ENCODE measurements at places on chromosomes 11 and 22.

DNA sequence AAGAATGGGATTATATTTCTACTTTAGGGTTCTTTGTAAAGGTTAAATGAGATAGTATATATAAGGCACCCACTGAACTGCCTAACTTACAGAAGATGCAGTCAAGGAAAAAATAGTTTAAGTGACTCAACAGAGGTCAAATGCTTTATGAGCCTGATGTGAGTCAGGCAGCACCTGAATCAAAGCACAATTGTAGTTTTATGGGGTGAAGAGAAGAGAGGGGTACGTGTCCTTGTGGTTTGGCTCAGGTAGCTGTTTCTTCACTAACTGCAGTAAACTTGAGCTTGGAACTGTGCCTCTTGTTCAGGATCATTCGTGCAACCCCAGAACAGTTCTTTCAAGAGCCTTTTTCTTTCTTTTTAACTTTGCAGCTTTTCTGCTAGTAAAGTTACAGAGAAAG is 125.2 kb upstream of the SPON1 start:
- no peak overlapping the region for H3K4me3 ChIP-seq
- H3K27ac ChIP-seq, result no peak overlapping the region
- no peaks in the 10 kb centered on the region for H3K36me3 ChIP-seq
- no peak for DNase-seq
- H3K4me1 ChIP-seq, result no peaks in the 10 kb centered on the region

- H3K27ac ChIP-seq, result no peak overlapping the region
- no peaks in the 10 kb centered on the region for H3K27me3 ChIP-seq
- H3K4me3 ChIP-seq, result no peak overlapping the region
These were observed 30.6 kb downstream of the CAPN1 start for GRCh38 chr11:65212226-65212801.

DNA sequence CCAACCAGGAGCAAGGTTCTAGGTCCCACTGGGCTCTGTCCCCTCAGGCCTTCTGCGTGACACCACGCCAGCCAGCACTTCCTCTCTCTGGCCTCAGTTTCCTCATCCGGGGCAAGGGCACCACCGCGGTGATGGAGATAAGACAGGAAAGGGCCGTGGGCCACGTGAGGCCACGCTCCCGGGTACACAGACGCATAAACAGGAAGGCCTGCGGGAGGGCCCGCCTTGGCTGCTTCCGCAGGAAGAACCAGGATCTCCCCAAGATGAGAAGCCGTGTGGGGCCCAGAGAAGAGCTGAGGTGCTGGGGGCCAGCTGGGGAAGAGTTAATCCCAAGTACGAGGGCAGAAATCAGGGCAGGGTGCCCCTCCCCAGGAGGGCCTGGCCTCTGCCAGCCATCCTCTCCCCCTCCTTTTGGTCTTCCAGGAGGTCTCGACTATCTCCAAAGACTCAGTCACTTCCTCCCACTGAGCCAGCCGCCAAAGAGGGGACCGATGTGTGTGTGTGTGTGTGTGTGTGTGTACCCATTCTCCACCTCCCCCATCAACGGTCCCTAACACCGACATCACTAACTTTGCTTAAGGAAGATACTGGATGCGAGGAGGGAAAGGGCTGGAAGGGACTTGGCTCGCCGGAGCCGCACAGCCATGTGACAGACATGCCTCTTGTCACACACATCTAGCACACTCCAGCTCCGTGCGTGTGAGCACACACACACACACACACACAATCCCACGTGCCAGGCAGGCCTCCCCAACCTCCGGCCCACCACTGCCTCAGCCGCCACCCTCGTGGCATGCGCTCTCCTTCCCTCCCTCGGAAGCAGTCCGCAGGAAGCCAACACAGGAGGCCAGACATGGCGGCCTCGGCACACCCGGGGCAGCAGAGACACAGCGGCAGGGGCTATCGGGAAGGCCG is 1.4 kb downstream of the MFNG start:
- H3K4me3 ChIP-seq, result peak overlapping the region; percentile 85
- peaks cover 68% of the 10 kb centered on the region for H3K4me1 ChIP-seq
- H3K36me3 ChIP-seq, result peaks cover 27% of the 10 kb centered on the region
- no peaks in the 10 kb centered on the region for H3K27me3 ChIP-seq
- peak overlapping the region; percentile 85 for H3K27ac ChIP-seq
- DNase-seq, result peak; percentile 84

DNA sequence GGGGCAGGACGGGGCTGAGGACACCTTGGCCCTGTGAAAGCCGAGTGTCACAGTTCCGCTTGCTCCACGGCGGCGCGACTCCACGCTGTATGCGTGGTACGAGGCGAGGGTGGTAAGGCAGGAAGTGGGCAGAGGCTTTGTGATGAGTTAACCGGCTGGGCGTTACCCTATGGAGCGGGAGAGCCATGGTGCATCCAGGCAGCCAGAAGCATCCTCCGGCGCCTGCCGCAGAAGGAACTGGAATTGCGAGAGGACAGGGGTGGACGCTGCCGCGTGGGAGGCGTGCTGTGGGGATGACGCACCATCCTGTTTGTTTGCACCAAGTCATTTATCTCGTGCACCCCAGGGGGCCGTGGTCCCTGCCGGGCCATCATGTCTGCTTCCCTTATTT is 643.9 kb downstream of the BRD1 start:
- no peak for DNase-seq
- H3K4me1 ChIP-seq, result no peaks in the 10 kb centered on the region
- H3K27me3 ChIP-seq, result no peaks in the 10 kb centered on the region
- no peak overlapping the region for H3K27ac ChIP-seq

DNA sequence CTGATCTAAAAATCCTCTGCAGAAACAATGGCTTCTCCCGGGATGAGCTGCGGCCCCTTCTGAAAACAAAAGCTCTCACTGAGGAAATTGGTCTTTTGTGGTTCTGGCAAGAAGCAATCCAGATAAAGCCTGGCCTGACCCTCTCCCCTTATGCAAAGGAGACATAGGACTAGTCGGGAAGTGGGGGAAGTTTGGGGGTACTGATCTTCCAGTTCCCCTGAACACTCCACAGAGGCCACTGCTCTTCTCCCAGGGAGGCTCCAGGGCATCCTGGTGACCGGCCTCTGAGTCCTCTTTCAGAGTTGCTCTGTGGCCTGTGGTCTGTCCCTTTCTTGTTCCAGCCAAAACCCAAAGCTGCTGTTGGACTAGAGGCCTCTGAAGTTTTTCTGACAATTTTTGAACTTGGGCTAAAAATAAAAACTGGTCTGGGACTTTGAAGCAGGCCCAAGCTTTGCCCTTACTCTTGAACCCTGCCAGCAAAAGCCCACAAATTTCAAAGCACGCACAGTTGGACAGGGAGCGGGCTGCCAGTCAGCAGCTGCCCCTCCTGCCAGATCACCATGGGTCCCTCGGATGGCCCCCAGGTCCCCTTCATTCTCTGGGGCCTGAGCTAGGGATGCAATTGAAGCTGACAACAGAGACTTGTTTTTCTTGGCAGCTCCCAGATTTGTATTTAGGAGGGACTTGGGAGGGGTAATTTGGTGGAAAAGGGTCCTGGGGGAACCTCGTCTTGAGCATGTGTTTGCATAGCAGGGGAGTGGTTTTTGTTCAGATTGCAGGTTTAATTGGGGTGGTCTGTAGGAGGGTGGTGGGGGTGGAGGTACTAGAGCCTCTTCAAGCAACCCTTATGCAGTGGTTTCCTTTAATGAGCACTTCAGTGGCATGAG is 381.6 kb upstream of the CADM1 start:
- no peaks in the 10 kb centered on the region for H3K27me3 ChIP-seq
- H3K4me3 ChIP-seq, result no peak overlapping the region
- no peak overlapping the region for H3K27ac ChIP-seq
- no peaks in the 10 kb centered on the region for H3K36me3 ChIP-seq
- no peak for DNase-seq

DNA sequence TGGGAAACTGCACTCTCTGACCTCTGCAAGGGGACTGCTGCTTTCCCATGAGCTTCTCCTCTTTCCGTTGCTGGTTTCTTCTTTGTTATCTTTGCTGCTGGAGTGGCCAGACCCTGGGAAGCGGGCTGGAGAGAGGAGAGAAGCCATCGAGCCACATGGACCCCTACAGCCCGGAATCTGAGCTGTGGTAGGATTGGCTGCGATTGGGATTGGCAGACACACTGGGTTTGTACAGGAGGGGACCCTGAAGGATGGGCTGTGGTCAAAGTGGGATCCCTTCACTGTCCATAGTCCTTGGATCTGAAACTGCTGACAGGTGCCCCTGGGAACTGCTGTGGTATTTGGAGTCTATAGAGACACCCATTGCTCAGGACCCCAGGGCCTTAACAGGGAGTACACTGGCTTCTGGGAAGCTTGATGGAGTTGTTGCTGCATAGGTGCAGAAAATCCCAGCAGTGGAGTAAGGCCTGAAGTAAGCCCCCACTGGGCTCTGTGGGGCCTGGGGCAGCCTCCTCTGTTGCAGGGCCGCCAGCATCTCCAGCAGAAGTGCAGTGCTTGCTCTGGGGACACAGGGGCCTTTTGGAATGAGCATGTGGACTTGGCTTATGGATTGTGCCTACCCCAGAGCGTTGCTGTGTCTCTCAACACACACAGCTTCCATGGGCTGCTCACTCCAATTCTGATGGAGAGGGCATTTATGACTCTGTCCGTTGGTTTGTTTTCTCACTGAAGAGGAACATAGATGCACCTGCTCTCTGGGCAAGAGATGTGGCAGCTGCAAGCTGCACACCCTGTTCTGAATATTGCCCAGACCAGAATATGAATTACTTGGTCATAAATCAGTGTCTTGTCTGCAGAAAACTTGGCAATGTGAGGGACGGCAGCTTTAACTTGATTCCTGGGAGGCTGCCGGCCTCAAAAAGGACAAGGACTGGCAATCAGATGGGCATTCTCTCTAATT is 32.0 kb downstream of the BCR start:
- H3K27ac ChIP-seq, result no peak overlapping the region
- no peaks in the 10 kb centered on the region for H3K27me3 ChIP-seq
- H3K4me1 ChIP-seq, result peaks cover 55% of the 10 kb centered on the region
- H3K4me3 ChIP-seq, result no peak overlapping the region
- DNase-seq, result no peak

GRCh38 chr22:21041937-21042336 is 3.8 kb upstream of the LRRC74B start:
- H3K4me3 ChIP-seq, result no peak overlapping the region
- peaks cover 24% of the 10 kb centered on the region for H3K4me1 ChIP-seq
- no peaks in the 10 kb centered on the region for H3K27me3 ChIP-seq
- DNase-seq, result no peak

- no peaks in the 10 kb centered on the region for H3K36me3 ChIP-seq
- no peaks in the 10 kb centered on the region for H3K27me3 ChIP-seq
- H3K4me3 ChIP-seq, result no peak overlapping the region
- H3K4me1 ChIP-seq, result no peaks in the 10 kb centered on the region
These were observed 7.6 kb downstream of the CYB5R2 start for GRCh38 chr11:7665473-7666291.

- H3K4me1 ChIP-seq, result peaks cover 89% of the 10 kb centered on the region
- H3K36me3 ChIP-seq, result peaks cover 6% of the 10 kb centered on the region
- no peak overlapping the region for H3K27ac ChIP-seq
- H3K27me3 ChIP-seq, result no peaks in the 10 kb centered on the region
- no peak for DNase-seq
- no peak overlapping the region for H3K4me3 ChIP-seq
These were observed 42.2 kb downstream of the TMEM123 start for GRCh38 chr11:102410382-102410784.

DNA sequence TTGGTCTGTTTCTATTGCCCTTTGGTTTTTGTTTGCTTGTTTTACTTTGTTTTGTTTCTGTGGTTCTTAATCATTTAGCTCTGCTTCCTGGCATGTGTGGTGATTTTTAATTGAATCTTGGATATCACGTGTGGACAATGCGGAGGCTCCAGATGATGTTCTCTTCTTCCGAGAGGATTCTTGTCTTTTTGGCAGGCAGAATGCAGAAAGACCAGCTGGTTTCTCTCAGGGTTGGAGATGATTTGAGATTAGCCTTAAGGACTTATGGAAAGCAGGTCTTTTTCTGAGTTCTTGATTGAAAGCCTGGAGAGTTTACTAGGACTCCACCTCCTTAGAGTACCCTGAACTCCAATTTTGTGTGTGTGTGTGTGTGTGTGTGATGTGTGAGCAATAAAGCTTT is 21.0 kb upstream of the ANO1 start:
- no peaks in the 10 kb centered on the region for H3K4me1 ChIP-seq
- H3K27me3 ChIP-seq, result no peaks in the 10 kb centered on the region
- no peak for DNase-seq
- no peaks in the 10 kb centered on the region for H3K36me3 ChIP-seq
- H3K4me3 ChIP-seq, result no peak overlapping the region

DNA sequence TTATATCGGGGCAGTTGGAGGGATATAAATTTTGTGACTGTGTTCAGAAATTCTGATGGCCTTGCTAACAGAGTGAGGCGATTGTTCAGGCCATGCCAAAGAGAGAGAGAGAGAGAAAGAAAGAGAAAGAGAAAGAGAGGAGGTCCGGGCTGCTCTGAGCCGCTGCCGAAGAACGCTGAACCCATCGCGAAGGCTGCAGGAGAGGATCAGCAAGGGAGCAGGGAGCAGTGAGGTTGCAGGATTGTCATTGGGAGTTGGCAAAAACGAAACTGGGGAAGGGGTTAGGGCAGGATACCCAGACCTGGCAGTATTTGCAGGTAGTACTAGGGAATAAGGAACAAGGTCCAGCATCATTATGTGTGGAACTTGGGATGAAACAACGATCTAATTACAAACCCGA is 537.1 kb downstream of the INSC start:
- no peaks in the 10 kb centered on the region for H3K36me3 ChIP-seq
- H3K4me3 ChIP-seq, result no peak overlapping the region
- DNase-seq, result no peak
- H3K27me3 ChIP-seq, result peaks cover 8% of the 10 kb centered on the region
- no peak overlapping the region for H3K27ac ChIP-seq

GRCh38 chr11:8356721-8357504 is 93.2 kb upstream of the LMO1 start:
- H3K4me3 ChIP-seq, result no peak overlapping the region
- H3K27me3 ChIP-seq, result no peaks in the 10 kb centered on the region
- no peaks in the 10 kb centered on the region for H3K4me1 ChIP-seq
- no peak for DNase-seq

DNA sequence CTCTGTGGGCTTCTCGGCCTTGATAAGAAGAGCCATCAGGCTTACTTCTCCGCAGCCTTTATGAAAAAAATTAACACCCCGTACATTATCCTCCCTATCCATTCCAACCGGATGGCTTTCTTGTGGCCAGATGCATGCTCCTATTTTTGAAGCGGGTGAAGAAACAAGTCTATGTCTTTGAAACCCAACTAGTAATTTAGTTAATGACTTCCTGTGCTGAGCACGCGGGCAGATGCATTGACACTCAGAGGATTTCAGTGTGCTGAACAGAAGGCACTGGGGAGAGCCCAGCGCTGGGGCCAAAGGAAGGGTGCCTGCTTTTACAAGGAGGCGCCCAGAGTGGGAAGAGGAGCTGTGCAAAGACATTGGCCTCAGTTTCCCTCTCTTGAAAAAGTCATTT is 53.3 kb downstream of the ARHGAP8 start:
- H3K27me3 ChIP-seq, result no peaks in the 10 kb centered on the region
- H3K4me1 ChIP-seq, result no peaks in the 10 kb centered on the region
- DNase-seq, result no peak
- no peak overlapping the region for H3K27ac ChIP-seq
- H3K36me3 ChIP-seq, result no peaks in the 10 kb centered on the region

All from CD4-positive, alpha-beta memory T cell (primary cell).